Heart left ventricle (tissue), 16 donors: ENCODE measurements at places on chromosomes 7 and 10.

DNA sequence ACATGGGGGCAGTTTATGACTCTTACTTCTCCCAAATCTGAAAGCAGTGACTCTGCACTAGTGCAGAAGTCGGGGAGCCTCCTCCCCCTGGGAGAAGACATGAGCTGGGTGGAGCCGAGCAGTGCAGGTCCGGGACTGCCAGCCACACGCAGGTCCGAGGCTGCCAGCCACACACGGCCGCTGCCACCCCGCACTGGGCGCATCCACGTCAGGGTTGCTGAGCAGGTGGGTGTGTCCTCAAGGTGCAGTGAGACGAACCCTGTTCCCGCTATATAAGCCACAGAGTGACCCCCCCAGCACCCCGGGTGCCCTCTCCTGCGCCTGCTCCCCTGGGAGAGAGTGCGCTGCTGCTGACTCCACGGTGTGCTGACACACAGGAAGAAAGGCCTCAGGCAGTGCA, 430.2 kb downstream of the PTPRN2 start:
- DNase-seq: no peak

- peak; percentile 36 for DNase-seq
Observed at GRCh38 chr7:362402-363096, 72.6 kb downstream of the FOXL3 start.

DNA sequence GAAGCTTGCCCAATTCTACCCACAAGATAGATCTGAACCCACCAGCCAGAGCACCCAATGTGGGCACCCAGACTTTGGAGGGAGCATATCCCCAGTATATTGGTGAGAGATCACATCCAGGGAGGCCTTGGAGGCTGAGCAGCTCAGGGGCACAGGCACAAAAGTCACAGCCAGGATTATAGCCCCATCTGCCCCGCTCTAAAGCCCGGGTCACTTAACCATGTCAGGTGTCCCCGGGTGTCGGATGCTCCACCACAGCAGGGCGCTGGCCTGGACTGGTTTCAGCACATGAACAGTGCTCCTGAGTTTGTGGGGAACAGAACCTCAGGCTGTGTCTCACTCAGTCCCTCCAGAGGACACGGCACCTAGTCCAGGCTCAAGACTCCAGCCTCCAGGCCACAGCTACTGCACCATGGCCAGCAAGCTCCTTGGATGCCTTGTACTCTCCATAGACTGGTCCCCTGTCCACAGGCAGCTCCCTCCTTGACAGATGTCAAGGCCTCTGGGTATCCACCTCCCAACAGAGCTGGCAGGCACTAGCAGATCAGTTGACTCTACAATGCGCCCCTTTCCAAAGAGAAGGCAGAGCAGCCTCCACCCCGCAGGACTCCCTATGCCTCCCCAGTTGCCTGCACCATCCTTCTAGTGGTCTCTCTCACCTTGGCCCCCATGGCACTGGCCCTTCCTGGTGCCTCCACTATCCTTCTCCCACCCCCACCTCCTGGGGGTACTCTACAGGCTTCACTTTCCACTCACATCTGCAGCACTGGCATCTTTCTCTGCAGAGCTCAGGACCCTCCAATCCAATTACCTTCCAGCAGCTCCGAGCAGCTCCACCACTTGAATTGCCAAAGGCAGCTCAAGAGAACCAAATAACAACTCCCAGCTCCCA, 306.0 kb downstream of the GRID1 start:
- no peak for DNase-seq

- DNase-seq: no peak
Observed at GRCh38 chr10:47127188-47127785, 172.7 kb upstream of the GDF10 start.

DNA sequence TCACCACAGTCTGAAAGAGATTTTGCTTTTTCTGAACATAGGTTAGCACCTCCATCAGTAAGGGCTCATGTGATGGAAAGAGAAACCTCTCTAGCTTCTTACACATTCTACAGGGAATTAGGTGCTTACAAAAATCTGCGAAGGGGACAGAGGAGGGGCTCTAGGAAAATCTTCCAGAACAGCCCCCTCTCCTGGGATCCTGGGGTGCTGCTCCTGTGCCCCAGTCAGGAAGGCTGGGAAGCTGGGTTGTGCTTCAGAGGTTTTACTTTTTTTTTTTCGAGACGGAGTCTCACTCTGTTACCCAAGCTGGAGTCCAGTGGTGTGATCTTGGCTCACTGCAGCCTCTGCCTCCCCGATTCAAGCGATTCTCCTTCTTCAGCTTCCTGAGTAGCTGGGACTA, 7.5 kb upstream of the FAM171A1 start:
- no peak for DNase-seq

- no peak for DNase-seq
Observed at GRCh38 chr7:5469375-5470166, 45.9 kb upstream of the TNRC18 start.

GRCh38 chr10:59575269-59575668, 134.4 kb downstream of the SLC16A9 start:
- DNase-seq: no peak

- peak; percentile 89 for DNase-seq
Observed at GRCh38 chr7:2451171-2452073, 24.8 kb downstream of the GRIFIN start.

DNA sequence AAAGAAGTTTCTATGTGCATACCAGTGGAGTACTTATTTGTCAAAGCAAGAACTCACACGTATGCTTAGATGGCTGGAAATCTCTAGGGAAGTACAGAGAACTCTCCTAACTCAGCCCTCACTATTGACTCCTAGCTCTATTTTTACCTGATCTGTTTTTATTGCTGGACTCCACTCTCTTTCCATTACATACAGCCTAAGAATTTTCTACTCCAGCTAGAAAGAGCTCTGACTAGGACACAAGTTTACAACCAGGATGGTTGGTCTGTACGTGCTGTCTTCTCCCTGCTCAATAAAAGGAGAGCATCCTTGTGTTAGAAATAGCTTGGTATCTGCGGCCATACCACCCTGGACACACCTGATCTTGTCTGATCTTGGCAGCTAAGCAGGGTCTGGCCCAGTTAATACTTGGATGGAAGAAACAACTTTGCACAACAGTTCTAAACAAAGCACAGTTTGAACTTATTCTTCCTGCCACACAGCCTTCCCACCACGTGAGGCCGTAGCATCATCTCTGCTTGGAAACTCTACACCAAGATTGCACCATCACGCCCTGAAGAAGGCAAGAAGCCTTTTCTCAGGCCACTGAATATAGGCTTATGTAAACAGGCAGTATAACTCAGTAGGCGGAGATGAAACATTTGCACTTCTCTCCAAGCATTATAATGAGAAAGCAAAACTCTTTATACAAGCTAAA, 50.7 kb downstream of the KCNMA1 start:
- DNase-seq: no peak

GRCh38 chr10:21715531-21716195, 181.6 kb downstream of the MLLT10 start:
- DNase-seq: no peak

GRCh38 chr7:44638611-44639557, 32.5 kb downstream of the OGDH start:
- peak; percentile 60 for DNase-seq

DNA sequence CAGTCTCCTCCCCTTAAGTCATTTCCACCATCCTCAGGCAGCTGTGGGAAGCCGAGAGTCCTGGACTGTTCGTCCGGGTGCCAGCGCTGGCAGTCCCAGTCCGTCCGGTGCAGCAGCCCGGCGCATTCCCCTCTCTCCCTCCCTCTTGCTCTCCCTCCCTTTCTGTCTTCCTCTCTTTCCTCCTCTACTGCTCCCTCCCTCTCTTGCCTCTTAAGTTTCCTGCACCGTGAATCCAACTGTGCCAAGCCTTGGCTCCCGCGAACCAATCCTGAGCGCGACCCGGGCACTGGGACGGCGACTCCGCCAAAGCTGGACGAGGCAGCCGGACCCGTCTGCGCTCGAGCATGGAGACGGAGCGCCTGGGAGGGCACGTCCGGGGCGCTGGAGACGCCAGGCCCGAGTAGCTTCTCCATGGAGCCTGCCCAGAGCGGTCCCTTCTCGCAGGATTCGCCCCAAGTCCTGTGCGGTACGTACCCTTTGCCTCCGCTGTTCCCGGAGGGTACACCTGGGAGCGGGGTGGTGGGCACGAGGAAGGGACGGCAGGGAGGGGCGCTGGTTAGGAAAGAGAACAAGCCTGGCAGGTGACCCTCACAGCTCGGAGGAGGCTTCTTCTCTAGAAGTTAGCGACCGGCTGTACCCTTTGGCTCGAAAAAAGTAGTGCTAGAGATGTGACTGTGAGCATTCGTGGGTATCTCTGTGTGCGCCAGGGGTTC, 1.0 kb downstream of the NXPH1 start:
- DNase-seq: no peak

- DNase-seq: no peak
Observed at GRCh38 chr7:132830941-132831340, 250.9 kb downstream of the CHCHD3 start.

- no peak for DNase-seq
Observed at GRCh38 chr7:119571666-119572065, 701.3 kb upstream of the KCND2 start.

GRCh38 chr10:71316786-71317160, 2.3 kb upstream of the SLC29A3 start:
- no peak for DNase-seq

GRCh38 chr7:137633133-137633532, 213.6 kb downstream of the DGKI start:
- DNase-seq: no peak

DNA sequence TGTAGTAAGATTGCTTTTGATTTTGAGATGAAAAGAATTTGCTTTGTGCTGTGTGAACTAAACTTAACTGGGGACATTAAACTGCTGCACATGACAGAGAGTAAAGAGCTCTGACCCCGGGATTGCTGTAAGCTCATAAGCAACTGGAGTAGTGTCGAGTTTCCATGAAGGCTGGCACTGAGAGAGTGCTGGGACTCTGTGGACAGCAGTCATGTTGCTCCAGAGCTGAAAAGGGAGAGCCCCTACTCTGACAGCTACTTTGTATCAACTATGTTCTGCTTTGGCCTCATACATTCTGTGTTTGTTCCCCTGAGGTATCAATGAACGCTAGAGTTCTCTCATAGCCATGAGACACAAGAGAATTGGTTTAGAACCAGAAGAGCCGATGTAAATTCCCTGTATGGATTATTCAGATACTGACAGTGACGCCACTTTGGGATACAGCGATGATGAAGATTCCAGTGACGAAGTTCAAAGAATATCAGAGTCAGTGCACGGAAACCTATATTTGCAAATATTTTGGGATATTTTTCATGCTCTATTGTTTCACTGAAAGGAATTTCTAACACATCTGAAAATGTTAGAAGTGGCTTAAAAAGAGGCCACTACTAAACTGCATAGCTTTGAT, 185.9 kb upstream of the DKK1 start:
- DNase-seq: no peak

- no peak for DNase-seq
Observed at GRCh38 chr7:91228927-91229558, 35.2 kb upstream of the FZD1 start.

- DNase-seq: no peak
Observed at GRCh38 chr7:70923181-70923845, 208.6 kb upstream of the GALNT17 start.
